Osteoblast (primary cell): ENCODE measurements at places on chromosomes 1 and 21. TPM values are rescaled to one million over a fixed set of nuclear protein-coding genes. Genes with fewer than 3 reads are reported as not detected.

DNA sequence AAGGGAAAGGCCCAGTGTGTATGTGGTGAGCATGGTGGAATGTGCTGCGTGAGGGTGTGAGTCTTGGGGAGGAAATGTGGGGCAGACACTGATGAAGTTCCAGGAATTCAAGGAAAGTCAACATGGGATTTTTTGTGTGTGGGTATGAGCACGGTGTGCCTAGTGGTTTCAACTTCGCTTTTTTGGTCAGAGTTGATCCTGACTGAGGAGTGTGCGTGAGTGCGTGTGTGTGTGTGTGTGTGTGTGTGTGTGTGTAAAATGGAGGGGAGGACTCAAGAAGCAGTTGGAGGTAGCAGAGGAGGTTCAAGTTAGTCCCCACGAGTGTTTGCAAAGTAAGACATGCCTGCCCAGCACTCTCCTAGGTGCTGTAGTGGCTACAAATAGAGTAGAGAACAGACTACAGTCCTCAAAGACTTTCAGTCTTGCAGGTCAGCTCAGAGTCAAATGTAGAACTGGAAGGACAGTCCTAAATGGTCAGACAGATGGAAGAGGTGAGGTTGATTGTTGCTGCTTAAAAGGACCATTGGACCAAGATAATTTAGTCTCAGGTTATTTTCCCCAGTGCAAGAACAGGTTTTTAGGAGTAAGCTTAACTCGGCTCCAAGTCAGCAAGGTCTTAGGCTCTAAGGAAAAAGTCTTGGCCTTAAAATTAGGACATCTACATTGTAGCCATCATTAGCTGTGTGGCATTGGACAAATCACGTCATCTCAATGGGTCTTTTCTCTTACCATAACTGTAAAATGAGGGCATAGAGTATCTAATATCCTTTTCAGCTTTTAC lies 25.0 kb downstream of the SLAMF1 start:
- DNase-seq, result no peak

SLC44A3 gene
- 2.9 and 7.1 TPM in 2 replicates for total RNA-seq

GRCh38 chr21:41507521-41508414 lies at the start of gene TMPRSS2:
TSS of gene TMPRSS2 (minus strand) at chr21:41508158. CDS start at chr21:41498133, 10,025 bp downstream.
- peak; percentile 84 for DNase-seq

GRCh38 chr21:40569357-40569756 lies 277.6 kb downstream of the DSCAM start:
- no peak for DNase-seq

GCSAML gene
- total RNA-seq, result not detected in 2 replicates

GRCh38 chr1:225114354-225114990 lies 185.0 kb downstream of the DNAH14 start:
- DNase-seq, result no peak

- DNase-seq, result no peak
Measured at GRCh38 chr1:112332176-112333150, 63.6 kb upstream of the CTTNBP2NL start.

GRCh38 chr1:205580140-205580922 lies 51.5 kb downstream of the ELK4 start:
- DNase-seq, result peak; percentile 51

TM2D1 gene
- 40.2 and 42.1 TPM in 2 replicates for total RNA-seq

CCDC27 gene
- total RNA-seq, result not detected in 2 replicates

LRRC39 gene
- total RNA-seq, result 0.36 and 1.2 TPM in 2 replicates

DNA sequence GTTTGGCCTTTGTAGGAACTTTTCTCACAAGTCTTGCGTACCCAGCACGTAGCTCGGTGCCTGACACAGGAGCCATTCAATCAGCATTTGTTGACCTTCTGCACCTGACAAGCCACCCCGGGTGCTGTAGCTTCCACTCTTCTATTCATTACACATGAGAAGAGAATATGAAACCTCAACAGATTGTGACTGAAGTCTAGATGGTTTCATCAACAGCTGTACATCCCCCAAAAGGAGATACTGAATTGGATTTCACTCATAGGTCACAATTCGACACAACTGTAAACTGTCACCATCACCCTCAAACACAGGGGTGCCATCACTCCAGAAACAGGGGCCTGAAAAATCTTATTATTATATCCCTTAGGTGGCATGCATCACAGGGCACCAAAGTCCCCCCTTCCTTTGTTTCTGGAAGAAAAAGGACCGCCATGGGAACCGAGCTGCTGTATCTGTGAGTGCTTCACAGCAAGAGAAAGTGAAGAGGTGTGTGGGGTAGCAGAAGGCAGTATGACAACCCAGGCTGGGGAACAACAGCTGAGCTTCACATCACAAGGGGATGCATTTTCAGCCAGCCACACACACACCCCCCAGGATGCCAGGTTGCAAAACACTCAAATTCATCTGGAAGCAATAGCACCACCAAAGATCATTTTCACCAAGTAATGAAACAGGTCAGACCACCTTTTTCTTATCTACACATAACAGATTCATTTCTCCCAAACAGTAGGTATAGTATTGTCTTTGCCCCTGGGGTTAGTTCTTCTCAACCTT lies 225.7 kb downstream of the TOMM20 start:
- no peak for DNase-seq

UTS2 gene
- total RNA-seq, result under 0.01 and 0.29 TPM in 2 replicates

DNA sequence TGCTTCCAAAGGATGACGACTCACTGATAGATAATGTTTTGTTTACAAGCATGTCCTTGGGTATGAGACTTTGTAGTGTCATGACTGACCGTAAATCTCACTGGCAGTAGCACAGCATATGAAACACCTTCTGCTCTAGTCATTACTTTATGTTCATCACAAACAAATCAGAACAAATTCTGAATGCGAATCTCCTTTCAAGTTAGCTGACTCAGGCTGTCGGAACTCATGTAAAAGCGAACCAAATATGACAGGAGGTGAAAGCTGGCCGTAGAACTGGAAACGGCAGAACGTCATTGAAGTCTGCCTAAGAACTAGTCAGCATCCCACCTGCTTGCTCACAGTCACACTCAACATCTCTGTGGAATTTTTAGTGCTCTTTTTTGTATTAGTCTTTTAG lies 143.9 kb downstream of the RGS7 start:
- no peak for DNase-seq

DNA sequence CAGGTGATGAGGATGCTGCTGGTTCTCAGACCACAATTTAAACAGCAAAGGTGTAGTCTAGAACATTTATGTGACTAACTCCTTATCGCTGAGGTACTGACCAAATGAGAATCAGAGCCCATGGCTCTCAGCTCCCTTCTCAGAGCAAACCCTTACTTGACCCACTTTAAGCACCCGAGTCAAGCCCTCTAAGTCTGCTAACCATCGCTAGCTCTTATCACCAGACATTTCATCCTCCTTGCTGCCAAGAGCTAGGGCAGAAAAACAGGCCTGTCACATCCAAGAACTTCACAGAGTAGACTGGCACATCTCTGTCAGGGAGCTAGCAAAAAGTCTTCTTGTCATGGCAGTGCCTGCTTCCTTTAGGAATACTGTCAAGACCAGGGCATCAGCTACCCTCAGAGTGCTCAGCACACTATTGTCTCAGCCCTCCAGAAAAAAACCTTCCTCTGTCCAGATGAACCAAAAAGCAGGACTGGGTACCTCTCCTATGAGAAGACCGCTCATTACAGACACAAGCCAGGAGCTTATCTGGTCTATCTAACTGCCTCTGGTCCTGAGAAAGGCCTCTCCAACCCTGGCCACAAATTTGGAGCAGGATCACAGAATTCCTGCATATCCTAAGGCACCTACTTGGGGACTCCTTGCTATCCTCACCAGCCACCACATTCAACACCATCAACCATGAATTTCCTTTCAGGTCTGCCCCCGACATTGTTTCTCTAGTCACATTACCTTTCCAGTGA lies 26.2 kb downstream of the ERI3 start:
- no peak for DNase-seq

LIN28A gene
- not detected in 2 replicates for total RNA-seq

CBR3 gene
- total RNA-seq, result 17.4 and 22.7 TPM in 2 replicates

DNA sequence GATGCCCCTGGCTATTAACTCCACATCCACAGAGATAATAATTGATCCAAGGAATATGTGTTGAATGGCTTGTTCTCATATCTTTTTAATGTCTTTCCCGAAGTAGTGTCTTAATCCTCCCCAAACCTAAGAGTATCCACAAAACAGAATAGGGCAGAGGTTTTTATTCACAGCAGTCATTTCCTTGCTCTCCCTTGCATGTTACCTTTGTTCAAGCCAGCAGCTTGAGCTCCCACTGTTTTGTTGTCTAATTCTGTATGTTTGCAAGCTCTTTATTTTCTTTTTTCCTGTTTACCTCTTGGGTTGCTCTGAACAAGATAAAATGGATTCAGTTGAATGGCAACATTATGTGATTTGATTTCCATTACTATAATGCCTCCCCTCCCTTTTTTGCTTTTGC lies 308.6 kb upstream of the ZP4 start:
- no peak for DNase-seq

- DNase-seq, result peak; percentile 52
Measured at GRCh38 chr1:35371506-35371905, 103.0 kb downstream of the ZMYM4 start.

GRCh38 chr1:41383094-41383852 lies 22.0 kb downstream of the FOXO6 start:
- DNase-seq, result peak; percentile 95
